ENCODE measurements at places on chromosomes 4 and X.

GRCh38 chr4:32841217-32841616, 2121.0 kb downstream of the PCDH7 start:
- DNase-seq = no peak

GRCh38 chrX:43525901-43526610, 130.0 kb upstream of the MAOA start:
- no peak for DNase-seq

DNA sequence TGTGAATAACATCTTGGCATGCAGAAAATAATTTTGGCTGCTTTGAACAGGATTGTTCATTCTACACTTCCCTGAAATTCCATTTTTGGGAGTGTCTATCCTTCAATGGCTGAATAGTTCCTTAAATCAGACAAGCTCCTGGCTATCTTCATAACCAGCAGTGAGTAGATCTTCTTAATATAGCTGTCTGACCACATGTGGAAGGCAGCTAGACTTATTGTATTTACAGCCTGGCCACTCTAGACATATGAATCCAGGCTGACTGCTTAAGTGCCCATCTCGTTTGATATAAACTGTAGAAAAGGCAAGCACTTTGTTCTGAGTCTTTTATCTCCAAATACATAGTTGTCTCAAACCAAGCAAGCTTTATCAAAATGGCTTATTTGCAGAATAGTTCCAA, 40.0 kb downstream of the PWWP3B start:
- DNase-seq = no peak

DNA sequence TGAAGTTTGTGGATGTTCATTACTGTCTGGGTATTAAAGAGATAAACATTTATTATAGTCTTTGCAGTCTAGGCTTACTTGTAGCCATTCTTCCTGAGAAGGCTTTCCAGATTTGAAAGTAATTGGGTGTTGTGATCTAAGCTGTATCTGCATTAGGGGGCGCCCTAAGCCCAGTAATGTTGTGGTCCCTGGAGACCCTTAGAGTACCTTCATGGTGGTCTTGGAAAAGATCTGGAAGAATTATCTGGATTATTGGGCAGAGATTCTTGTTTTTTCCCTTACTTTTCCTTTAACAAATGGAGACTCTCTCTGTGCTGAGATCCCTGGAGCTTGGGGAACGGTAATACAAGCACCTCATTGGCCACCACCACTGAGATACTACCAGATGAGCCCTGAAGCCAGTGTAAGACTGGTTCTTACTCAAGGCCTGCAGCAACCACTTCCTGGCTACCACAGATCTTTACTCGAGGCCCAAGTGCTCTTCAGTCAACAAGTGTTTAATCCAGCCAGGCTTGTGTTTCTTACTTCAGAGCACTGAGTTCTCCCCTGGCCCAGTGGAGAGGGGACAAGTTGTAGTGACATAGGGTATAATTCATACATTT, 63.1 kb downstream of the RTL3 start:
- no peak for DNase-seq

DNA sequence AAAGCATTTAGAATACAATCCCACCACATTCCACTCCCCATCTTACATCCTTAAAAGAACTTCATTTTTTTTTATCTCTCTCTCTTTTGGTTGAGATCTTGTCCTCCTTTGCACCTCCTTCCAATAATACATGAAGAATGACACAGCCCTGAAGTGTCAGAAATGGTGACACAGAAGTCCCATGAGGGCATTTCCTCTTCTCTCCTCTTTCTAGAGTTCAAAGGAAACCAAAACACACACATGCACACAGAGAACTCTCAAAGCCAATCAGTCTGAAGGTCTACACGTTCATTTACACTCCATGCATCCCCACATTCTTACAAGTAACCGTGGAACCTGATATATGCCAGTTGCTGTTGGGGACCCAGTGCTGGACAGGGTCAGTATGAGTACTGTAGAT, 450.7 kb downstream of the HNRNPD start:
- DNase-seq = no peak

GRCh38 chr4:177385576-177386277, 56.5 kb downstream of the AGA start:
- DNase-seq = no peak

GRCh38 chr4:171676555-171677215, 136.5 kb upstream of the GALNTL6 start:
- no peak for DNase-seq

- DNase-seq = no peak
Observed at GRCh38 chr4:151105454-151106032, 6.1 kb downstream of the RPS3A start.

DNA sequence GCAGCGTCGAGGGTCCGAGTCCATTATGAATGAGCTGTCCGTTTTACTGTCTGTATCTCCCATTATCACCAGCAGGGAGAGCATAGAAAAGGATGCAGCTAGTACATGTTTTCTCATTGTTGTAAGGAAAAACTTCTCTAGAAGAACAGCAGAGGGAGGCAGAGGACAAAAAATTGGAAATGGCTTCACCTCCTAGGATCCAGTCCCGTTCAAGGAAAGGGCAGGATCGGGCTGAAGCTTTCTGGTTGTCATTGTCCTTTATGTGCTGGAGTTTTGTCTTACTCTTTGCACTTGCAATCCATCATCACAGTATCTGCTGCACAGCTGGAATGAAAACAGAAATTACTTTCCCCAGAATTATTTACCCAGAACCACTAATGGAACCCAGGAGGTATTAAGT, 14.7 kb downstream of the NDP start:
- DNase-seq = peak; percentile 64

DNA sequence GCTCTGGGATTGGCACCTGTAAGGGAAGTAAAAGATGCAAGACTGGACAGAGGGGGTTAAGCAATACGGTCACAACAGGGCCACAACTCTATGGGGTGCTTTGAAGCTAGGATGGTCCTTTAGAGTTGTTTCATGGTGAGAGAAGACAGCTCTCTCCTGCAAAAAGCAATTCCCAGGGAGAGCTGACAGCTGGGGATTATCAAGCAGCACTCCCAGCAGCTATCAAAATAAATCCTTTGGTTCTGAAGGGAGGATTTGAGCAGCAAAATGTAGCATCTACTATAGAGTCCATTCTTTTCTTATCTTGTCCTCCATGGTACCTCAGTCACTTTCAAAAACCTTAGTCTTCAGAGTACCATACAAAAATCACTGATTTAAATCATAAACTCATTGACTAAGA, 35.1 kb upstream of the AP1AR start:
- no peak for DNase-seq

DNA sequence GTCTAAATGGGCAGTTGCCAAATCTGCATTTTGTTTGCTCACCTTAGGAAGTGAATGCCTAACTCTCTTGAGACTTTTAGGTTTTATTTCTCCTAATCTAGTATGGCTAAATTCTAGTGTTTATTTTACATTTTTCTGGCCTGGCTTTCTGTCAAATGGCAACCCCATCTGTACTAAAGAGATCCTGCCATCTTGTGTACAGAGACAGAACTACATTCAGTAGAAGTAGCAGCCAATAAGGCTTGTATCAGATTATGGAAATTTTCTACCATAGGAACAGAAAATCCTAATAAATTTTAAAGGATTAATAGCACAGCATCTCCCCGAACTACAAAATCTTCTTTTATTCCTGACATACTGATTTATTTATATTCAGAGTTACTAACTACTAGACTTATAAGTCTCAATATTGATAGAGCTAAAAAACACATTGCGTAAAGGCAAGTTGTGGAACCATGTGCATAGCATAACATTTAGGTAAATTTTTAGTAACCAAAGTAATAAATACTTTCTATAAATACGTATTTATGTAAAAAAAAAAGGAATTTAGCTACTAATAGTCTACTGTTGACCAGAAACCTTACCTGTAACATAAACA, 45.5 kb downstream of the TMEM144 start:
- DNase-seq = peak; percentile 3

- no peak for DNase-seq
Observed at GRCh38 chr4:844752-845232, 18.9 kb upstream of the CPLX1 start.

DNA sequence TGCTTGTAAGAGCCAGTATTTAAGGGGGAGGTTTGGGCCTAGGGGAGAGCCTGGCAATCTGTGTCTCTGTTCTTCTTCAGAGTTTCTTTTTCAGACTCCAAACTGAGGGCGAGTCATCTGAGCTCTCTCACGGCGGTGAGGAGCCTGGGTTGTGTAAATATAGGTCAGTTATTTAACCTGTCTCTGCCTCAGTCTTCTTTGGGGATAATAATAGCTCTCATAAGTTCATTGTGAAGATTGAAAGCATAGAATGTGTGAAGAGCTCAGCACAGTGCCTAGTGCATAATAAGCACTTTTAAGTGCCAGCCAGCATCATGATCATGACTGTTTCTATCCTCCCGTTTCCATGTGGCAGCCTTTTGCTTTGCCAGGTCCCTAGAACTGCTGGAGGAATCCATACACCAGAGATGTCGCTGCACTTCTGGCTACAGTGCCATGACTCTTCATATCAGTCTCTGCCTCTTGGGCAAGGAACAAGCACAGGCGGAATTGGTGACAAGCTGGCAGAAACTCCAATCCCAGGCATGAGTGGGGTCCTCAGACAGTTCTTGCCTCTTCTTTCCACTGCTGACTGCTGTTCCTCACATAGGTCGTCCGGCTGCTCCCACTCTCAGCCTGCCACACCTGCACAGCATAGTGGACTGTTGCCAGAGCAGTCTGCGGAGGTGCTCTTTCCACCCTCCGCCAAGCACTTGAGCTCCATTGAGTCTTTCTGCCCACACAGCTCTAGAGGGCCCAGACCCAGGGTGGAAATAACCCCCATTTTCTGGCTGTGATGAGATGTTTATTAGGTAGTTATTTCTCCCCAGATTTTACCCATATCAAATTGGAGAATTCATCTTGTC, 103.7 kb upstream of the MAML3 start:
- no peak for DNase-seq

GRCh38 chr4:122963216-122963615, 40.8 kb upstream of the NUDT6 start:
- no peak for DNase-seq

GRCh38 chr4:126603210-126603609, 1029.5 kb upstream of the INTU start:
- no peak for DNase-seq

GRCh38 chr4:23934915-23935314, 45.1 kb upstream of the PPARGC1A start:
- no peak for DNase-seq

- no peak for DNase-seq
Observed at GRCh38 chr4:150447356-150447755, 134.6 kb upstream of the MAB21L2 start.

DNA sequence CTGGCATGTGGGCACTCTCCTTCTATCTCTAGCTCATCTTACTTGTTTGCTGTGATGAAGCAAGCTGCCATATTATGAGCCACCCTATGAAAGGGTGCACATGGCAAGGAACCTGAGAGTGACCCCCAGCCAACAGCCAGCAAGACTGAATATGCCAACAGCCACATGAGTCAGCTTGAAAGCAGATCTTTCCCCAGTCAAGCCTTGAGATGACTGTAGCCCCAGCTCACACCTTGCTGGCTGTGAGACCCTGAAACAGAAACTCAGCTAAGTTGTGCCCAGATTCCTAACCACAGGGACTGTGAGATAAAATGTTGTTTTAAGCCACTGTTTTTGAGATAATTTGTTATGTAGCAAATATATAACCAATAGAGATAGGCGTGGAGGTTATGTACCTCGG, 36.2 kb downstream of the KDM5C start:
- no peak for DNase-seq

DNA sequence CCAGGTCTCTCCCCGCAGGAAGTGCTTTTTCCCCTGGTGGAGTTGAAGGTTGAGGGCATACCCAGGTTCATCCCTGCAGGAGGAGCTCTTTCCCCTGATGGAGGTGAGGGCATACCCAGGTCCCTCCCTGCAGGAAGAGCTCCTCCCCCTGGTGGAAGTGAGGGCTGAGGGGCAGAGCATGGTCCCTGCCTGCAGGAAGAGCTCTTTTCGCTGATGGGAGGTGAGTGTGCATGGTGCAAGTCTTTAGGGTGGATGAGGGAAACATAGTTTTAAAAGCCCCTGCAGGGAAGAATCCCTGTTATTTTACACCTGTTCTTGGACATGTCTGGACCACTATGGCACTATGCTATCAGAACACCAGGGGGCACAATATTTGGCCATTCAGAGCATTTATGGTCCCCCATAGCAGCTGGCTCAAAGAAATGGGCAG, 43.7 kb upstream of the PUDP start:
- DNase-seq = no peak

DNA sequence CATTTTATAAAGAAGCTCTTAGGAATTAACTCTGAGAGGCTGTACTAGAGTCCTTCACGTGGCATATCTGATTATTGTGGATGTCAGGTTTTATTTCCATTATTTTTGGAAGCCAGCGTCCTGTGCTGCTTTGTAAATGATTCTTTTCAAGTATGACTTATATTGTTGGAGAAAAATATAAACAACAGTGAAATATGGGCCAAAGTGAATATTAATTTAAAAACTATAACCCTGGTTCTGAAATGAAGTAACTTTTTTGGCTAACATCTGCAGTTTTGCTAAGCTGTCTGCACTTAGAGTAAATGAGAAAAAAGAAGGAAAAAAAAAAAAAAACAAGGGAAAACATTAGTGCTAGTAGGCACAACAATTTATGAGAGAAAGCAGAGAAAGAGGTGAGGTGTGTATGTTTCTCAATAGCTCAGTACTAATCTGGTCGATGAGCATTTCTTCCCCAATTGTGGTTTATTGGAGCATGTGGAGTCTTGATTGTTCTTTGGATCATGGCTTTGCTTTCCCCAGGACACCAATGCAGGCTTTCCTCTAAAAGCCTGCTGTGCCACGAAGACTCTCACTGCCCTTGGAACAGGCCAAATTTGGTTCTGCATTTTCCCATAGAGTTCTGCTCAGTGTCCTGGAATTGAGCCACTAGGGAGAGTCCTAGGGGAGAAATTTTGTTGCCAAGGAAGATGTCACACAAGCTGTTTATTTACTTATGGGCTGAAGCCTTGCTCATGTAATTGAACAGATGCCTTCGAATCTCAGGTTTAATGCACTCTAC, 273.3 kb downstream of the DKK2 start:
- DNase-seq = no peak

- no peak for DNase-seq
Observed at GRCh38 chrX:7106649-7107048, 40.9 kb upstream of the STS start.

DNA sequence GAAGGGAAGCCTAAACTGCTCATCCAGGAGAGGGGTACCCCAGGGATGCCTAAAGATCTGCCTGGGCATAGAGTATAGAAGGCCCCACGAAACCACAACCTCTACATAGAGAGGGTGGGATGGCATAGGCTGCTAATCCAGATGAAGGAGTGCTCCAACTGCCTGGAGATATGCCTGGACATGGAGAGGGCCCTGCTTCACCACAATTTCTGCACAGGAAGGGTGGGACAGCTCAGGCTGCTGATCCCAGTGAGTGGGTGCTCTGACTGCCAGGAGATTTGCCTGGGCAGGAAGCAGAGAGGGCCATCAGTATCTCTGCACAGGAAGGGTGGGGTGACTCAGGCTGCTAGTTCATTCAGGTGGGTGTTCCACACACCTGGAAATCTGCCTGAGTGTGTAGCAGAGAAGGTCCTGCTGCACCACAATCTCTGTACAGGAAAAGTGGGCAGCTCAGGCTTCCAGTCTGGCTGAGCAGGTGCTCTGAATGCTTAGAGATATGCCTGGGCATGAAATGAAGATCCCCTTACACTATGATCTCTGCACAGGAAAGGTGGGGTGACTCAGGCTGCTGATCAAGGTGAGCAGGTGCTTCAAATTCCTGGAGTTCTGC, 61.1 kb downstream of the ZNF518B start:
- DNase-seq = no peak

GRCh38 chrX:14832586-14832985, 40.3 kb downstream of the FANCB start:
- no peak for DNase-seq

All from SHP77 (cell line).